ENCODE measurements at places on chromosomes 16 and 17.
A peak's percentile ranks its signal among the peaks of the same experiment; 100 is the strongest.

DNA sequence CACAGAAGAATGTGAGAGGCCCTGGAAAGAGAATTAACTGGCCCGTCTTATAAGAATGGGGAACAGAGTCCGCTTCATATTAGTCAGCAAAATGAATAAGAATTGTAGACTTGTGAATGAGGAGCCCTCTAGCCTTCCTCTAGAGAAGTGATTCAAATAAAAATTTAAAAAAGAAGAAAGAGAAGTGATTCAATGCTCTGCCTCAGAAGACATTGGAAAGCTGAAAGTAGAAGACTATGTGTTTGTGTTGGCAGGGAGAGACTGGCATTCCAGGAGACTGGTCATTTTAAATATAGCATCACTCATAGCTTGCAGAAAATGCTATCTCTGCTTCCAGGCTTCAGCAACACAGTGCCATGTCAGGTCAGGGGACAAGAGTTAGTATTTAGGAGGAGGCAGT lies 190.6 kb upstream of the HS3ST3A1 start:
- DNase-seq, result no peak

DNA sequence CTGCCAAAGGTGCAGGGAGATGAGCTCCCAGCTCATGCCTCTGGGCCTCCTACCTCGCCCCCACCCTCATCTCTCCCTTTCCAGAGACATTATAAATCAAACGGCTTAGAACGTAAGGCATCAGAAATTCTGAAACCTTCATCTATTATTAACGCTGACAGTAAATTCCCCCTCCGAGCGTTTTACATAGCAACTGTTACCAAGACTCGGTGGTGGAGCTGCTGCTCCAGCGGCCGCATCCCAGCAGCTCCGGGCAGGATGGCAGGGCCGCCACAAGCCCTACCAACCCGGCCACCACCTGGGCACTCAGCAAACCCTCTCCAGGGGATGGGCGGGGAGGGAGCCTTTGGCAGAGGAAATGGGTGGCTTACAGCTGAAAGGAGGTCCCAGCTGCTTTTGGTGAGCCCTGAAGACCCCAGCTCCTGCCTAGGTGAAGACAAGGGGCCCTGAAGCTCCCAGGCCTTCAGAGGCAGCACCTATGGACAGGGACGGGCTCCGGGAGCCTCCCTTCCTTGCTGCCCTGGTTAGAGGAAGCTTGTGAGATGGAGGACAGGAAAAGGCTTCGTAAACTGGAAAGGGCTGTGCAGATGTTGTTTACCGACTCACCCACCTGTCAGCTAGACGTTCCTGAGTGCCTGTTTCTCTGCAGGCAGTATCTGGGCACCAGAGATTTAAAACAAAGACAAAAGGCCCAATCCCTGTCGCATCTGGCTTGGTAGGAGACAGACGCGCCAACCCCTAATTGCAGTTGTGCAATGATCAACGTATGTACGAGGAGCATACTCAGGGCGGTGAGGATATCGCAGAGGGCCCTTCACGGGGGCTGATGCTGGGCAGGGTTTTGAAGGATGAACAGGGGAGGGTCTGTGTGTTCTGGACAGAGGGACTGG lies 76.9 kb downstream of the RAI1 start:
- peak; percentile 40 for DNase-seq

DNA sequence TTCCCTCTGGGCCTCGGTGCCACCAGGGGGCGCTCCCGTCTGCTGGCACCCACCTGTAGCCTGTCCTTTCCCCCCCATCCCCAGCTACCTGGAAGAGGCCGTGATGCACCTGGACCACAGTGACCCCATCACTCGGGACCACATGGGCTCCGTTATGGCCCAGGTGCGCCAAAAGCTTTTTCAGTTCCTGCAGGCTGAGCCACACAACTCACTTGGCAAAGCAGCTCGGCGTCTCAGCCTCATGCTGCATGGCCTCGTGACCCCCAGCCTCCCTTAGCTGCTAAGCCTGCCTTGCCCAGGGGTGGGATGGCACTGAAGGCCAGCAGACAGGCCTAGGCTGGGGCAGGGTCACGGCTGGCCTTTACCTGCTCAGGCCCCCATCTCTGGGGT lies 818 bp upstream of the NRN1L start:
- no peak for DNase-seq

DNA sequence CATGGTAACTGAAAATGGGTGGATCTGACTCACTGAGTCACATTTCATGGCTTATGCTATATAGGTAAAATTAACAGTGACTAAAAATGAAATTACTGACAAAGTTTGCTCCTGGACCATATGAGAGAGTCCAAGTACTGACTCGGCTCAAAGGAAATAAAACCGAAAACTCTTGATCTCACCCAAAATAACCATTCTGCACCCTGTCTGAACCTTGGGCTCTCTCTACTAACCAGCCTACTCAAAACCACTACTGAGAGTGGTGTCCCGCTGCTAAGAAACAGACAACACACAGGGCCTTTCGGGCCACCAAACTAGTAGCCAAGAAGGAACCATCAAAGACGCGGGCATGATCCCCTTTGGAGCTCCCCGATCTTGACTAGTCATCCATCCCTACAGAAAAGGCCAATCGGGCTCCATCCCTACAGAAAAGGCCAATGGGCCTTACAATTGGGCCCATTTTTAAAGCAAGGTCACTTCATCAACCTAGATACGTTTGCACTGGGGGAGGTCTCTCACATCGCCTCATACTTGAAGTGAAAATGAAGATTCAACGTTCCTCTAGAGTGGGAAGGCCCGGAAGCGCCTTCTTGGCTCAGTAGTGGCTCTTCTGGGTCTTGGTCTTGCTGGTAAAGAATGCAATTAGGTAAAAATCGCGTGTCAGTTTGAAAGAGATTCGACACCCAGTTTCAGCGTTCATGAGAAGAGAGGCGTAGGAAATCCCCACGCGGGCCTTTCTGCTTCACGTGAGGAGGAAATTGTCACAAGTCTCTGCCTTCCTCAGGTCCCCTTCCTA lies 720 bp upstream of the ZPBP2 start:
- no peak for DNase-seq

- DNase-seq, result no peak
Observed at GRCh38 chr17:70989280-70989679, 819.9 kb downstream of the KCNJ2 start.

DNA sequence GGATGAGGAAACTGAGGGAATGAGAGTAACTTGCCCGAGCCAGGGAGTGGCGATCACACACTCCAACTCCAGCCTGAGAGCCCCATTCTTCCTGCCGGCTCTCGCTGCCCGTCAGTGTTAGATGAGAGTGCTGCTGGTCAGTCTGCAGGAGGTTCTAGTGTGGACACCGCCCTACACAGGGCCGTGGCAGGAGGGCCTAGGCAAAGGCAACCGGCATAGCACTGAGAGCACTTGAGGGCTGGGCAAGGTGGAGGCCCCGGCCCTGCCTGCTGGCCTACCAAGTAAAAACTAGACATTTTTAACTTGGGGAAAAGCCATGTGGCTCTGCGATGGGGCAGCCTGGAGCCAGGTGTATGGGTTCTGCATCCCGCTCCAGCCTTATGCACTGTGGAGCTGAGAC lies 354.8 kb downstream of the SEC14L1 start:
- no peak for DNase-seq

DNA sequence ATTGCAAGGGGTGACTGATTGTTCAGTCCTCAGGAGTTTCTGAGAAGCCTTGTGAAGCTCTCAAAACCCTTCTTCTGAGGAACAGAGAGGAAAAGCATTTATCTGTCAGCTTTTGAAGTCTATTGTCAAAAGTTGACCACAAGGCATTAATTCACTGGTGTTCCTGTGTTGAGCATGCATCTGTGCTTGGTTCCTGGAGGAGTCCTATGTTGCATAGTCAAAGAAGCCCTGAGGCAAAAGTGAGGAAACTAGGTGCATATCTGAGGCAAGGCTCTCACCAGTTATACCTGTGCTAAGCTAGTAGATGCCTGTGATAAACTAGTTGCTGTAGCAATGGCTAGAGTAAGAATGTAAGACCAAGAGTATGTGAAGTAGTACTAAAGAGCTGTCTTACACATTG lies 1.8 kb upstream of the HEATR6 start:
- no peak for DNase-seq

DNA sequence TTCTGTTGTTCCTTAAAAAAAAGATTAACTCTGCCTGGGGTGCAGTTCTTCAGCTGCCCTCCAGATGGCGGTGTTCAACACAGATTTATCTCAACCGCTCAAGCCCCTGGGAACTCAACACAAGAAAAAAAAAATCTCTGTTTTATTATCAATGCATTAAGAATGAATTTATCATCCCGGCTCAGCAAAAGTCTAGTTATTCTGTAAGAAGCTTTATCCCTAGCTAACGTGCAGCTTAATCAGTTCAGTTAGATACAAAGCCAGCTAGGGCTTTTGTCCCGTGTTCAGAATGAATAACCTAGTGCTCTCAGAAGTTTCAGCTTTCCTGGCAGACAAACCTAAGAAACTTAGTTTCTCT lies 475.9 kb upstream of the CCL2 start:
- peak; percentile 52 for DNase-seq

DNA sequence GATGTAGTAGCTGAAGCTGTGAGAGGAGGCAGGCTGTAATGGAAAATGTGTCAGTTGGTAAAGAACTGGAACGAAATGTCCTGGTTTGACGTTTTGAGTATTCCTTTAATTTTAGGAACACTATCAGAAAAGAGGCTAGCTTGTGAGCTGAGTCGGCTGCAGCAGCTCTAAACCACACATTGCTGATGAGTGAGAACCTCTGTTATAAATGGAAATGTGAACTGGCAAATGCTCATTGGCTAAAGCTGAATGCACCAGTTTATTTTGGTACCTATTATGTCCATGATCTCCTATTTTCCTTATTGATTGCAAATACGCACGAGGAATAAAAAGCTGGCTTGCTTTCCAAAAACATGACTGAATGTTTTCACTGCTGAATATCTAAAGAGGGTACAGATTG lies 11.0 kb upstream of the WIPI1 start:
- DNase-seq, result no peak

DNA sequence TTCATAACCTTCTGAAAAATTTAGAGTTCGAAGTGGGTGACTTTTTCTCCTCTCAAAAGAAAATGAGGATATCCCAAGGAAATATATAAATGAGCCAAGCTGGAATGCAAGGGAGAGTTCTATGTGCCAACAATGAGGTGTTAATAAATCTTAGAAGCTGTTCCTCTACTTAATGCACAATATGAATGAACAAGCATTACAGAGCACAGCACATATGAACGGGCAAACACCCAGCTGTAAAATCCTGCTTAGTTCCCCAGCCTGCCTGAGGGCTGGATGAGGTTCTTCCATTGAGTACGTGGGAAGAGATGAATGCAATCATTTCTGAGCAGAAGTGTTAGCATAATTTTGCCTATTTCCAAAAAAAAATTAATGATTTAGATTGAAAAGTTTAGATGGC lies 58.1 kb downstream of the WDR59 start:
- no peak for DNase-seq

DNA sequence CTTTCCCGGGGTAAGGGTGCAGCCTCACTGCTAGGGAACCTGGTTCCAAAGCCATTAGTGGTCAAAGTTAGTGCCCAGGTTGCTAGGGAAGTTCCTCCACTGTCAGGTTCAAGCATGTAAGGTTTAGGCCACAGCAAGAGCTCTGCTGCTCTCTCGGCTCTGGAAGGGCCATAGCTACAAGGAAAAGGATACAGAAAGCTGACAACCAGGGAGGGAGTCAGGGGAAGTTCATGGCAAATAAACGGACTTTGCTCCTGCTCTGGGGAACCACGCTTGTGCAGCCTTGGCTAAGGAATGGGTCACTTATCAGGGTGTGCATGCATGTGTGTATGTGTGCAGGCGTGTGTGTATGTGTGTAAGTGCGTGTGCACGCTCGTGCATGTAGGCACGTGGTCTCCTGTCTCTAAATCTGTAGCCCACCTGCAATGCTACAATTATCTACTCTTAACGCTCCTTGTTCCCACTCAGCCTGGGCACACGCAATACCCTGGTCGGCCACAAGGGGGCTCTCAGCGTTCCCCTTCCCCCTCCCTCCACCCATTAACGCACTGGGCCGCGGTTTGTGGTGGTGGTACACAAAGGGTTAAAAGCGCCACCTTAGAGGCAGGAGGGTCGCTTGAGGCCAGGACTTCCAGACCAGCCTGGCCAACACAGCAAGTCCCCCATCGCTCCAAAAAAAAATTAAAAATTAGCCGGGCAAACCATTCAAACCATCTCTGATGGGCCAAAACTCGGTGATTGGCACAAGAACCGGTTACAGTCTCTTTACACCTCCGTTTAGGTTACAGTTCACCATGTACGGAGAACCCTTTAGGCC lies 48.4 kb upstream of the KDM8 start:
- DNase-seq, result no peak

Data from DMS79 (cell line).